Purkinje cell (primary cell): ENCODE measurements at places on chromosomes 16 and 17. TPM values are rescaled to one million over a fixed set of nuclear protein-coding genes. Genes with fewer than 3 reads are reported as not detected.

ABCC11 gene
- polyA plus RNA-seq = 0.20 TPM in 1 of 2 replicates, not detected in the other

CRHR1 gene
- polyA plus RNA-seq = 0.28 and 1.4 TPM in 2 replicates

B3GNT9 gene
- polyA plus RNA-seq = not detected in 2 replicates

CACNG1 gene
- polyA plus RNA-seq = not detected in 2 replicates

SCARF1 gene
- polyA plus RNA-seq = 0.31 and 0.45 TPM in 2 replicates

KRT20 gene
- not detected in 2 replicates for polyA plus RNA-seq

ESRP2 gene
- polyA plus RNA-seq = not detected in 2 replicates

KRTAP16-1 gene
- not detected in 2 replicates for polyA plus RNA-seq

BCAR1 gene
- 6.9 and 21.4 TPM in 2 replicates for polyA plus RNA-seq

ZPBP2 gene
- not detected in 2 replicates for polyA plus RNA-seq

CCDC200 gene
- polyA plus RNA-seq = not detected in 2 replicates

DEXI gene
- 11.3 and 18.9 TPM in 2 replicates for polyA plus RNA-seq

KRT25 gene
- polyA plus RNA-seq = 0.52 and 3.2 TPM in 2 replicates

UMOD gene
- not detected in 2 replicates for polyA plus RNA-seq

ALOX15B gene
- polyA plus RNA-seq = not detected in 2 replicates

CLEC19A gene
- polyA plus RNA-seq = 4.4 TPM in 1 of 2 replicates, not detected in the other

BCL6B gene
- not detected in 2 replicates for polyA plus RNA-seq

PHOSPHO1 gene
- polyA plus RNA-seq = 0.27 TPM in 1 of 2 replicates, not detected in the other

JPH3 gene
- 0.98 TPM in 1 of 2 replicates, not detected in the other for polyA plus RNA-seq

TBC1D3H gene
- polyA plus RNA-seq = 0.18 TPM in 1 of 2 replicates, not detected in the other

ZSWIM7 gene
- 38.5 and 40.4 TPM in 2 replicates for polyA plus RNA-seq

CLDN7 gene
- not detected in 2 replicates for polyA plus RNA-seq

CD300C gene
- polyA plus RNA-seq = not detected in 2 replicates

CES3 gene
- 0.86 and 0.90 TPM in 2 replicates for polyA plus RNA-seq

SMIM5 gene
- not detected in 2 replicates for polyA plus RNA-seq

MYH2 gene
- not detected in 2 replicates for polyA plus RNA-seq

CCL2 gene
- polyA plus RNA-seq = 2.6 TPM in 1 of 2 replicates, not detected in the other

MT1E gene
- polyA plus RNA-seq = 34.2 and 49.3 TPM in 2 replicates

KREMEN2 gene
- not detected in 2 replicates for polyA plus RNA-seq

C1QTNF1 gene
- polyA plus RNA-seq = 0.15 TPM in 1 of 2 replicates, not detected in the other

RSKR gene
- polyA plus RNA-seq = 9.8 and 10.9 TPM in 2 replicates

TMC8 gene
- polyA plus RNA-seq = not detected in 2 replicates

GALK1 gene
- polyA plus RNA-seq = 1.1 TPM in 1 of 2 replicates, not detected in the other

UNC13D gene
- polyA plus RNA-seq = not detected in 2 replicates

ADAMTS18 gene
- polyA plus RNA-seq = 0.56 and 1.5 TPM in 2 replicates

CSH1 gene
- polyA plus RNA-seq = not detected in 2 replicates
